MCF 10A (cell line): ENCODE measurements at places on chromosomes 5 and 9. TPM values are rescaled to one million over a fixed set of nuclear protein-coding genes. Genes with fewer than 3 reads are reported as not detected.

DNA sequence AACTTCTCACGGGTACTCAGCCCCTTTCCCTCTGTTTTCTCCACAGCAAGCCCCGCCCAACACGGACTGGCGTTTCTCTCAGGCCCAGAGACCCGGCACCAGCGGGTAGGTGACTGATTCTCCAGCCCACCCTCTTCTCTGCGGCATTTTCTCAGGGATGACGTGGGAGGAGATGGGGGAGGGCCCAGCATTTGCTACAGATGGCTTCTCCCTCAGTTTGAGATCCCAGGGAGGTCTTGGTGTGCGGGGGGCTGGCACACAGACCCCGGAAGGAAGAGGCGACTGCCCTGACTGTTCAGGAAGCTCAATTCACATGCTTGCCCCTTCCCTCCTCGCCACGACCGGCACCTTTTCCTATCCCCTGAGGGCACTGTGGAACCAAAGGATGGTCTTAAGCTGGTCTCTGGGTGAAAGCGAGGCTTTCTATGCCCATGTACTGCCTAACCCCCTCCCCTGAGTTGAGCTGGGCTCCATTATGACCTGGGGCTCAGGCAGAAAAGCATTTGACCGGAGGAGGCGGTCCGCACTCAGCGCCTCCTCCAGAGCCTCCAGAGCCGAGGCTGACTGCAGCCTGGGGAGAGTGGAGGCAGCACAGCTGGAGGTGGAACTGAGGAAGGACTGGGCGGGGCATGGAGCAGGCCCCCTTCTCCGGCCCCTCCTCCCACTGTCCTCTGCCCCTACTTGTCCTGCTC is 6.0 kb downstream of the PCDHGC5 start:
- H3K27me3 ChIP-seq, result no peaks in the 10 kb centered on the region
- H3K4me3 ChIP-seq, result no peak overlapping the region
- no peaks in the 10 kb centered on the region for H3K4me1 ChIP-seq

PGGT1B gene
- 43.9 and 48.5 TPM in 2 replicates for total RNA-seq

GRCh38 chr9:109799792-109800191 is 19.8 kb downstream of the PALM2AKAP2 start:
- no peak overlapping the region for H3K4me3 ChIP-seq
- no peak overlapping the region for H3K27ac ChIP-seq
- DNase-seq, result no peak
- no peaks in the 10 kb centered on the region for H3K36me3 ChIP-seq

DNA sequence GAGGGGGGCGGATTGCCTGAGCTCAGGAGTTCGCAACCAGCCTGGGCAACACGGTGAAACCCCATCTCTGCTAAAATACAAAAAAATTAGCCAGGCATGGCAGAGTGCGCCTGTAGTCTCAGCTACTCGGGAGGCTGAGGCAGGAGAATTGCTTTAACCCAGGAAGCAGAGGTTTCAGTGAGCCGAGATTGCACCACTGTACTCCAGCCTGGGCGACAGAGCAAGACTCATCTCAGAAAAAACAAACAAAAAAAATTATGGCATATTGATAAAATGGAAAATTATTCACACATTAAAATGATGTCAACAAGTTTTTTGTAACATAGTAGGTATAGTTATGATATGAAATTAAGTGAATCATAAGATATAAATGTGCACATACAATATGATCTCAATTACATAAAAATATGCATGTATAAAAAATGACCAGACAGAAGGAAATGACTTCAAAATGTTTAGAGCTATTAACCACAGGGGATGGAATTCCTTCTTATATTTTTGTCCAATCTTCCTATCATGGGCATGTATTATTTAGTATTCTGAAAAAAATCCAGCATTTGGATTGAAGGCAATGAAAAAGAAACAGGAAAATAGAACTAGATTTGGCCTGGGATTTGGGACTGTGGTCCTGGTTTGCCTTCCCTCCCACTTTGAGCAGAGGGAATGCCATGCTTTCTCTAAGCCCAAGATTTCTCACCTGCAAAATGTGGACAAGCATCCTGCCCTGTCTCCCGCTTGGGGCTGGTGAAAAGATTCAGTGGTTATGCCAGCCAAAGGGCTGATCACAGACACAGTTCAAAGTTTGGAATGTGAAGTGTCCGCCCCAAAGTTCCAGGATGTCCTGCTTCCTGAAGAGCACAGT is 19.5 kb downstream of the SPAAR start:
- no peak overlapping the region for H3K4me3 ChIP-seq
- H3K27me3 ChIP-seq, result no peaks in the 10 kb centered on the region
- peaks cover 13% of the 10 kb centered on the region for H3K4me1 ChIP-seq
- no peak for DNase-seq
- no peak overlapping the region for H3K27ac ChIP-seq

LRRC19 gene
- not detected in 2 replicates for total RNA-seq

POLR3G gene
- 13.2 and 13.6 TPM in 2 replicates for total RNA-seq

- peak overlapping the region; percentile 89 for H3K27ac ChIP-seq
- peaks cover 15% of the 10 kb centered on the region for H3K27me3 ChIP-seq
- H3K36me3 ChIP-seq, result no peaks in the 10 kb centered on the region
These were observed 1.6 kb upstream of the NR4A3 start for GRCh38 chr9:99819856-99820684.

DNA sequence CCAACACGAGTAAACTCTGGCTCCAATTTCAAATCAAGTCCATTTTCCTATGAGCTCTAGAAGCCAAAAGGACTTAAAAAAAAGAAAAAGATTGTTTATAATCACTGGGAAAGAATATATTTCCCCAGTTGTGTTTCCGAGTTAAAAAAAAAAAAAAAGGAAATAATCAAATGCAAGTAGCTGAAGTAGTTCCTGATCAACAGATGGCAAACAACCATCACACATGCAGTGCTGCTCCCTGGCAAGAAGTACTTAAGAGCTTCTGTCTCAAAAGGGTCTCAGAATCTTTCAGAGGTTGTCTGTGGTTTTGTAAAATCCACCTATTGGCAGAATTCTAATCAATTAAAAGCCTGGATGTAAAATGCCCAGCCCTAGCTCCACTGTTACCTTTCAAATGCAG is 387.9 kb downstream of the RAB3C start:
- no peak overlapping the region for H3K27ac ChIP-seq
- no peaks in the 10 kb centered on the region for H3K4me1 ChIP-seq
- no peaks in the 10 kb centered on the region for H3K27me3 ChIP-seq

- DNase-seq, result peak; percentile 96
- H3K36me3 ChIP-seq, result peaks cover 16% of the 10 kb centered on the region
- H3K27me3 ChIP-seq, result no peaks in the 10 kb centered on the region
- H3K4me1 ChIP-seq, result no peaks in the 10 kb centered on the region
- H3K4me3 ChIP-seq, result peak within 1 kb of the TSS; percentile 80
- H3K27ac ChIP-seq, result peak within 1 kb of the TSS; percentile 99
These were observed at the start of gene ARRDC3 for GRCh38 chr5:91383027-91383955. Gene ARRDC3 (minus strand): TSS chr5:91383317. CDS start chr5:91383092, 225 bp downstream.

GRCh38 chr9:95116002-95116807 is 201.3 kb downstream of the FANCC start:
- peaks cover 18% of the 10 kb centered on the region for H3K36me3 ChIP-seq
- no peak overlapping the region for H3K4me3 ChIP-seq
- peaks cover 12% of the 10 kb centered on the region for H3K4me1 ChIP-seq
- peak overlapping the region; percentile 6 for H3K27ac ChIP-seq

DNA sequence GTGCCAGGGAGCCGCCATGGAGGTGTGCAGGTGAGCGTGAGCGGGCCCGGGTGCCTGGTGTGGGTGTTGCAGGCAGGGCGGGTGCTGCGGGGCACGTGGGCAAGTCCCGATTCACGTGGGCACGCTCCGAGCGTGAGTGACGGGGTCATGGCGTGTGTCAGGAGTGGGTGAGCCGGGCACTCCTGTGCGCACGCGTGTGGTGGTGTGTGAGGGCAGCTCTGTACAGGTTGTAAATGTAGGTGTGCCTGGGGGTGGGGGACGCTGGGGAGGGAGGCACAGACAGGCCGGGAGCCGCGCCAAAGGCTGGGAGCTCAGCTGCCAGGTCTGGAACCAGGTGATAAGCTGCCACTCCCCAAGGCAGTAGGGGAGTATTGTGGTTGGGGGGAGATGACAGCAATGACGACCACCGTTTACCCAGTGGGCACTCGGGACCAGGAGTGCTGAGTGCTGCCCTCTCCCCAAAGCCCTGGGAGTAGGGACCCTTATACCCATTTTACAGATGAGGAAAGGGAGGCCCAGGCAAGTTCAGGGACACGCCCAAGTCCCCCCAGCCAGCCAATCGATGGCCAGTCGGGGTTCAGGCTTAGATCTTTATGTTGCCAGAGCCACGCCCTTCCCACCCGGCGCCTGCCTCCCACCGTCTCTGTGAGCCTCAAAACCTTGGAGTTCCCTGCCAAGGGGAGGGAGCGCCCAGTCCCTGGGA is 9.6 kb downstream of the NCS1 start:
- no peaks in the 10 kb centered on the region for H3K27me3 ChIP-seq
- peaks cover 4% of the 10 kb centered on the region for H3K36me3 ChIP-seq
- no peak overlapping the region for H3K4me3 ChIP-seq
- no peak overlapping the region for H3K27ac ChIP-seq

- peak overlapping the region; percentile 98 for H3K4me3 ChIP-seq
- no peak for DNase-seq
- H3K27me3 ChIP-seq, result no peaks in the 10 kb centered on the region
- H3K4me1 ChIP-seq, result peaks cover 56% of the 10 kb centered on the region
- H3K27ac ChIP-seq, result peak overlapping the region; percentile 99
These were observed 1.8 kb downstream of the HNRNPH1 start for GRCh38 chr5:179621551-179622214.

- DNase-seq, result no peak
- no peak overlapping the region for H3K4me3 ChIP-seq
These were observed 82.1 kb upstream of the IFNE start for GRCh38 chr9:21564175-21564574.

DNA sequence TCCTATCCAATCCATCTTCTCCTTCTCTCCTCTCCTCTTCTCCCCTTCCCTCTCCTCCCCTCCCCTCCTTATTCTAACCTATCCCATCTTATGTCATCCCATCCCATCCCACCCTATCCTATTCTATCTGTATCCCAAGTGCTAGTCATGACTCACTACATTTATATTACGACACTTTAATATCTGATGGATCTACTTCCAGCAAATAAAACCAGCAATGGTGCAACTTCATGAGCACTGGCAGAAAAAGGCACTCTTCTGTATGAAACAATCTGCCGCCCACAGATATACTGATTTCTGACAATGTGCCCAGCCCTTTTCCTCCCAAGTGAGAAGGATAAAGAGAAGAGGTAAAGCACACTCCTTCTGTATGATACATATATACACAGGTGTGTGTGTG is 86.6 kb upstream of the ANKH start:
- H3K27ac ChIP-seq, result no peak overlapping the region
- H3K4me1 ChIP-seq, result peaks cover 19% of the 10 kb centered on the region
- no peaks in the 10 kb centered on the region for H3K36me3 ChIP-seq
- H3K4me3 ChIP-seq, result no peak overlapping the region
- DNase-seq, result peak; percentile 76
- no peaks in the 10 kb centered on the region for H3K27me3 ChIP-seq

LRRTM2 gene
- total RNA-seq, result not detected in 2 replicates

IL9 gene
- total RNA-seq, result not detected in 2 replicates

CARTPT gene
- total RNA-seq, result not detected in 2 replicates

DNA sequence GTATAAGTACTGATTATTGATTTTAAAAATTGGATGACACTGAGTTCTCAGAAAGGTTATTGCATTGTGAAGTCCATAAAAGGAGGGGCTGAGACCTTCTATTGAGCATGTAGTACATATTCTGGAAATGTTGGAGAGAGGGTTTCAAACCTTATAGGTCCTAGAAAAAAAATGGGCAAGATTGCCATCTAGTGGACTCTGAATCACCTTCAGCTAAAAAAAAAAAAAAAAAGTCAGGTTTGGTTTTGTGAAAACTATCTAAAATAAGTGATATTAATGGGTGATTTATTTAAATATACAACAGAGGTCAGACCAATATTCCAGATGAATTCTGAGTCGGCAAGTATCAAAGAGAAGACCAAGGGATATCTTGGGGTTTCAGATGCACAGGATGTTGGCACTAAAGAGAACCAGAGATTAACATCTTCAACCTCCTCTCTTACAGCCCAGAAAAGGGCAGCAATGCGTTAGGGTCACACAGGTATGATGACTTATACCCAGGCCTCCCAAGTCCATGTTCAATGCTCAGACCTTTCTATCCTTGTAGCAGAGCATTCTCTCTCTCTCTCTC is 109.8 kb upstream of the NMUR2 start:
- peak; percentile 56 for DNase-seq
- no peaks in the 10 kb centered on the region for H3K4me1 ChIP-seq
- no peak overlapping the region for H3K4me3 ChIP-seq
- no peaks in the 10 kb centered on the region for H3K27me3 ChIP-seq
